ENCODE measurements at places on chromosomes 1 and 21. TPM values are rescaled to one million over a fixed set of nuclear protein-coding genes. Genes with fewer than 3 reads are reported as not detected.

IBA57 gene
- 8.0 TPM for total RNA-seq

HSD3B1 gene
- total RNA-seq: not detected

S100PBP gene
- total RNA-seq: 41.7 TPM

SELENBP1 gene
- 2.8 TPM for total RNA-seq

AXDND1 gene
- 0.45 TPM for total RNA-seq

RBM15 gene
- total RNA-seq: 47.0 TPM

PTGER3 gene
- not detected for total RNA-seq

JMJD4 gene
- total RNA-seq: 24.7 TPM

CELA3A gene
- not detected for total RNA-seq

ZNF683 gene
- total RNA-seq: not detected

LYPD8 gene
- 1.2 TPM for total RNA-seq

ATP1A4 gene
- under 0.01 TPM for total RNA-seq

OPRD1 gene
- total RNA-seq: 0.17 TPM
